ENCODE measurements at places on chromosomes 1 and 21.

DNA sequence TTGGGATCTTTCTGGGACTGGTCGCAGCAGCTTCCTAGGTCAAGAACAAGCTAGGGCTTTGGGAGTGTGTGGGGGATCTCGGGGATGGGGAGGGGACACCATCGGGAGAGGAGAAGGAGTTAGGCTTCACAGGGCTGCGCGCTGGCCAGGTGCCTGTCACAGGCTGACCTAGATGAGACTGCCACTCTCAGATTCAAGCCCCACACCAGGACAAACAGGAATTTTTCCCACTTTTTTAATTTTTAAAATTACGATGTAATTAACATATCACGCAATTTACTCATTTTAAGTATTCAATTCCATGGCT lies 180.6 kb downstream of the CAMTA1 start:
- no peak for DNase-seq

DNA sequence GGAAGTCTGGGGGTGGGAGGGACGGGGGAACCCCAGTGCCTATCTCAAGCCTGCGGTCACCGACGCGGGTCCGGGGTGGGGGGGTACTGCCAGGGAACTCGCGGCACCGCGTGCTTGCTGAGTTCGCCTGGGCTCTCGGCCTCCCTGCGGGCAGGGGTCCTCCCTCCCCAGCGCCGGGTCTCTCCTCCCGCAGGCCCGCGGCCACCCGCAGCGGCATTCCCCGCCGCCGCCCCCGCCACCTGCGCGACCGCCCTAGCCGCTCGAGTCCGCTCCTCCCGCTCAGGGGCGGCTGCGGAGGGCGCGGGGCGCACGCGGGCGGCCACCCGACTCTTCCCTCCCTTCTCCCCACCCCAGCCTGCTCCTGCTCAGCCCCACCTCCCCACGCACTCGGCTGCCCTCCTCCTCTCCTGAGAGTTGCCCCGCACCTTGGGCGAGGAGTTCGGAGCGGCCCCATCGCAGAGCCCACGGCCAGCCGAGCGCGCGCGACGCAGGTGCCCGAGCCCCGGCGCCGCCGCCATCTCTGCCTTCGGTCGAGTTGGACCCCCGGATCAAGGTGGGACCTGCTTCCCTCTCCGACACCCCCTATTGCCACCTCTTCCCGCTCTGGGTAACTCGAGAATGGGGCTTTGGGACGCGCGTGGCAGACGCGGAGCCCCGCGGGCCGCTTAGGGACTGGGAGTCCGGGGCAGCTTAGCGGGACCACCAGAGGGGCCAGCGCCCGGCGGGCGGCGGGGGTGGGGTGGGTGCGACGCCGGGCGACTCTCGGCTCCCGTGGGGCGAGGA lies 105.0 kb downstream of the LEPR start:
- no peak for DNase-seq

DNA sequence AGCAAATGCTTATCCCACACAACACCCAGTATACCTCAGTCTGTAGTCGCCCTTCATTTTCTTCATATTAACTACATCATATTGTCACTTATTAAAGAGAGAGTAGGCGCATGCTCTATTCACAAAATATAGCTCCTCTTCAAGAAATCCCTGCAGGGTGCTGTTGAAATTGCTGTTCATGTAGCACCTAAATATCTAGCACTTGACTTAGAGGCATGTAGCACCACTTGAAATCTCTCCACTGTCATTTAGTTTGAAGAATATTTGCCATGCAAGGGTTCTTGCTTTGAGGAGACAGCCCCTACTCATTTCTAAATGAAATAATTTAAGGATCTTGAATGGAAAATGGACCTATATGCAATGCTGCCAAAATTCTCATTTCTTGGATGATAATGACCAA lies 20.9 kb upstream of the LRRC8B start:
- DNase-seq = no peak

DNA sequence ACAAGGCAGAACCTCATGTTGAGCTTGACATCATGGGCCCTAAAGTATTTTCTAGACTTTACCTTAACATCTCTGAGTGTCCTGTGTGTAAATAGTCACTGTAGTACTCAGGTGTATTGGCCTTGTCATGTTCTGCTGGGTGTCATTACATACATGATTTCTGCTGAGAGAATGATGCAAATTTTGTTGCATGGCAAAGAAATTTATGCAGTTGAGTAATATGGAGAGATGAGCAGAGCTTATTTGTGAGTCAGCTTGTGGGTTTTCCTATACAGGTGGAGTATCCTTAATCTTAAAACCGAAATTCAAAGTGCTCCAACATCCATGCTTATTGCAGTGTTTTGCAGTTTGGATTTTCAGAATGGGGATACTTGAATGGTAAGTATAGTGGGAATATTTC lies 36.6 kb downstream of the RGL1 start:
- DNase-seq = no peak

- DNase-seq = no peak
These were observed 248.9 kb downstream of the NTNG1 start for GRCh38 chr1:107389410-107390396.

All from natural killer cell treated with Interleukin-12 subunit alpha and Interleukin-12 subunit beta and Interleukin-15 and Interleukin-18, amount 100 ng/mL, for 72 hours (primary cell).